ENCODE measurements at places on chromosomes 2 and 18.

DNA sequence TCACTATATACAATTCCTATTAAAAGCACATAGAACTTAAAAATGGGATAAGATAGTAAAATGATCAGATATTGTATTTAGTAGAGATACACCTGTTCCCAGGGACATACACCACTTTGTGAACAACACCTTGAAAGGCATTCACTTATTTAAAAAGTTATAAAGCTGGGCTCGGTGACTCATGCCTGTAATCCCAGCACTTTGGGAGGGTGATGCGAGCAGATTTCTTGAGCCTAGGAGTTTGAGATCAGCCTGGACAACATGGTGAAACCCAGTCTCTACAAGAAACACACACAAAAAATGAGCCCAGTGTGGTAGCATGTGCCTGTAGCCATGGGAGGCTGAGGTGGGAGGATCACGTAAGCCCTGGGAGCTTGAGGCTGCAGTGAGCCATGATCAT is 90.9 kb downstream of the RAPGEF4 start:
- DNase-seq, result no peak

GRCh38 chr2:168503901-168504300 is 47.8 kb downstream of the CERS6 start:
- DNase-seq, result no peak

- peak; percentile 67 for DNase-seq
Measured at GRCh38 chr2:241507430-241508239, 749 bp downstream of the STK25 start.

DNA sequence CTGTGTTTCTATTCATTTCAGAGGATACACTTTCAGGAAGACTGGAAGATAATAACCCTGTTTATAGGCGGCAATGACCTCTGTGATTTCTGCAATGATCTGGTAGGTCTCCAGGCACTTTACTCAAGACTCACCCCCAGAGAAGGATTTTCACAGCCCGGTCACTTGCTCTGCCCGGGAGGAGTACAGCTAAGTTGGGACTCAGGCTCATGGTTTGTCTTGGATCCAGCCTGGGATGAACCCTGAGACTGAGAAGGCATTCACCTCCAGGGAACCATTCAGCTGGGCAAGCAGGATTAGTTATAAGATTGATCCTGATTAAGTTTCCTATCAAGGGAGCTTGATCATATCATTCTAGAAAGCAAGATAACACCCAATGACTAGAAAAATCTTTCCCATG is 83.7 kb downstream of the PLB1 start:
- no peak for DNase-seq

GRCh38 chr2:195009202-195009601 is 647.8 kb upstream of the SLC39A10 start:
- DNase-seq, result no peak

DNA sequence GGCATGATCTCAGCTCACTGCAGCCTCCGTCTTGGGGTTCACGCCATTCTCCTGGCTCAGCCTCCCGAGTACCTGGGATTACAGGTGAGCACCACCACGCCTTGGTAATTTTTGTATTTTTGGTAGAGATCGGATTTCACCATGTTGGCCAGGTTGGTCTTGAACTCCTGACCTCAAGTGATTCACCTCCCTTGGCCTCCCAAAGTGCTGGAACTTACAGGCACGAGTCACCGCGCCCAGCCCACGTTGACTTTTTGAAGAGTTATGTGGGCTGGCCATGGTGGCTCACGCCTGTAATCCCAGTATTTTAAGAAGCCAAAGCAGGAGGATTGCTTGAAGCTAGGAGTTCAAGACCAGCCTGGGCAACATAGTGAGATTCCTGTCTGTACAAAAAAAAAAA is 20.8 kb downstream of the CCL20 start:
- no peak for DNase-seq

GRCh38 chr2:240963868-240964703 is 34.3 kb upstream of the SNED1 start:
- DNase-seq, result no peak

DNA sequence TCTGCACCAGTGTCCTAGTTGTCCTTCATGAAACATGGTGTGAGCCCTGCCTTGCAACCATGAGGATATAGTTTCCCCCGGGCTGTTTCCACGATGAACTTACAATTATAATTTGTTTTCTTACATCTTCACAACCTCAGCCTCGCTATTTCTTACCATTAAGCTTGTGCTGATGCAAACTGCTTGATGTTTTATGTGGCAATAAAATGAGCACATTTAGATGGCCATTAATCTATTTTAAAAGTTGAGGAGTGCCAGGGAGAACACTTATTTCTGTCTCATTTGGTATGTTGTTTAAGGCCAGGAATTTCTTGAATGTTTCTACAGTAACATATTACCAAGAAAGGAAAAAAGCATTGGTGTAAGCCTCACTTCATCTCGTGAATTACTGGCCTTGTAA is 214.5 kb upstream of the SLC8A1 start:
- DNase-seq, result no peak

DNA sequence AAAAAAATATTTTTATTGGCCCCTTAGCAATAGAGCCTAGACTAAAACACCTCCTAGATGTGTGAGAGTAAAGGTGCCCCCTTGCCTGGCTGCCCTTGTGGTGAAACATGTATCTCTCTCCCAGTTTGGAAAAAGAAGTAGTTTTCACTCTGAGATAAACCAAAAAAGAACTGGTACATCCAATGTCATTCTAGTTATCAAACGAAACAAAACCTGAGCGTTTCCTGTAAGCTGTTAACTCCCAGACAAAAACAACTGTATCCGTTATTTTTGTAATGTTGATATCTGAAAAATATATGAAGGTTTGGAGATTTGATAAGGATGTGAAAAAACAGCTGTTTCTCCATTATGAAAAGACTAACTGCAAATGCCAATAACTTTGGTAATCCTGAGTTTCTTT is 24.3 kb downstream of the HEATR5B start:
- DNase-seq, result no peak

- no peak for DNase-seq
Measured at GRCh38 chr2:216163518-216163917, 54.4 kb downstream of the XRCC5 start.

- no peak for DNase-seq
Measured at GRCh38 chr2:160513120-160513519, 19.5 kb upstream of the RBMS1 start.

GRCh38 chr2:128315122-128315828 is 3.4 kb downstream of the HS6ST1 start:
- DNase-seq, result no peak

DNA sequence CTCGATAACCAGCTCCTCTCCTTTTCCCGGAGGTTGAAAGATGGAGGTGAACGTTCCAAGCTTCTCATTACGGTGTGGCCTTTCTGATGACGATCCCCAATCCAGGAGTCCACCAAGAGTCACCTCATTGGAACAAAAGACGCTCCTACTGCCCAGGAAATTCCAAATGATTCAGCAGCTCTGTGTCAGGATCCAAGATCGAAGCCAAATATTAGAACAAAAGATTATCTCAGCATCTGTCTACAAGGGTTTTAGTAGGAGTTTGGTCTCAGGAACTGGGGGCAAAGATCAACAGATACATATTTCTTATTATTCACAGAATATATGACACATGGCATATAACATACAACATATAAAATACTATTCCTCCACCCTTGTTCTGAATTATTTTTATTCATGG is 161.1 kb upstream of the RAB12 start:
- DNase-seq, result no peak

GRCh38 chr2:191773136-191773535 is 73.8 kb downstream of the CAVIN2 start:
- no peak for DNase-seq

- no peak for DNase-seq
Measured at GRCh38 chr18:50027996-50028395, 167.0 kb downstream of the MYO5B start.

- no peak for DNase-seq
Measured at GRCh38 chr2:48232351-48232750, 297.6 kb upstream of the STON1 start.

- DNase-seq, result no peak
Measured at GRCh38 chr18:63708650-63709049, 5.9 kb downstream of the SERPINB11 start.

GRCh38 chr2:186460465-186460864 is 25.6 kb upstream of the ZC3H15 start:
- no peak for DNase-seq

DNA sequence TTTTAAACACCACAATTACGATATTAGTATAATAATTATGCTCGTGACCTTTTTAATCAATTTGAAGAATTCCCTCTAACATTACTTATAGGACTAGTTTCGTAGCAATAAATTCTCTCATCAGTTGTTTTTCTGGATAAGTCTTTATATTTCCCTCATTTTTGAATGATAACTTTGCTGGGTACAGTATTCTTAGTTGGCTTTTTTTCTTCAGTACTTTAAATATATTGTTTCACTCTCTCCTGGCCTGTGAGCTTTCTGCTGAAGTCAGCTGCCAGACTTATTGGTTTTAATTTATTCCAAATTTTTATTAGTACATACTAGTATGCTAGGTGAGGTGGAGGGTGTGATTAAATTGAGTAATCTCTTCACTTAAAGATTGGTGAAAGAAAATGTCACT is 123.8 kb upstream of the CNTNAP5 start:
- DNase-seq, result no peak

GRCh38 chr2:170462433-170463205 is 252.5 kb upstream of the SP5 start:
- DNase-seq, result no peak

DNA sequence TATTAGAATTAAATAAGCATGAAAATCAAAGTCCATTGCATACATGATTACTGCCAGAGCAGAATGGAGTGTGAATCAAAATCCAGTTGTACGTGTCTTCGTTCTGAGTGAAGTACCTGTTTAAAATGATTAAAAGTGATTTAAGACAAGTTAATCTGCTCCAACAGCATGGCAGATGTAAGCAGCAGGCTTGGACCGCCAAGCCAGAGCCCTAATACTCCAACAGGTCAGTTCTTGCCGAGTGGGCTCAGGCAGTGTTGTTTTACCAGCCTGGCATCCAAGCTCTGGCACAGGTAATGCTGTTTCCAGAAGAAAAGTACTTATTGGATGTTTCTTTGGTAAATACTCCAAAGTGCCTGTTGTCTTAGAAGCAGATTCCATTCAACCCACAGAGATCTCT is 171.4 kb upstream of the EPAS1 start:
- no peak for DNase-seq

DNA sequence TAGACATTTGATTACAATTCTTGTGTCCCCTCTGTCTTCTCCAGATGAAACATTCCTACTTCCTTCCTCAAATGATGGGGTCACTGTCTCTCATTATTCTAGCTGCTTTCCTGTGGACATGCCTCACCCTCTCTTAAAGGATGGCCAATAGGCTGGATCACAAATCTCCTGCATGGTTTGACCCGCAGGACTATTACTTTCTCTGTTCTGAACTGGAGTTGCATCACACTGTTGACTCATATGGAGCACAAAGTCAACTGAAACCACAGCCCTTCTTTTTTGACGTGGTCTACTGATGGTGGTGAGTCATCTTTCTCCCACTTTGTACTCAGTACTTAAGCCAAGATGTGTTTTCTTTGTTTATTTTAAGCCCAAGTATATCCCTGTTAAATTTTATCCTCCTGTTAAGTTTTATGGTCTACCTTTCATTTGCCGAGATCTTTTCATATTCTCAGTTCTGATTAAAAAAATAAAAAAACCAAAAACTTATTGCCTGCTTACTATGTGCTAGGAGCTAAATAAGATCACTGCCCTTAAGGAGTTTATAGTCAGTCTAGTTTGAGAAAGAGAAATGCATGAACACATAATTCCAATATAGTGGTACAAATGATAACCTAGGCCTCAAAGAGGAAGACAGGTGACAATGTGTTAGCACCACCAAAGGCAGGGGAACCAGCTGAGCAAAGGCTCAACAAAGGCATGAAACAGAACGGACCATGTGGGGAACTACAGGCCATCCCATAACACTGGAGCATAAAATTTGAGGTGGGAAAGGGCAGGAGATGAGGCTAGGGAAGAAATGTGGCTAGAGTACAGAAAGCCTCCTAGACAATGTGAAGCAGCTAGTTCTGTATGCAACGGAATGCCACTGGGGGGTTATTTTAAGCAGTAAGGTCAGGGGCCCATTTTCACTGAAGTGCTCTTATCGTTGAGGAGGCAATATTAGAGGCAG is 67.6 kb upstream of the ZFP36L2 start:
- peak; percentile 53 for DNase-seq

GRCh38 chr2:65504814-65505697 is 72.7 kb upstream of the SPRED2 start:
- no peak for DNase-seq

- DNase-seq, result no peak
Measured at GRCh38 chr2:30326497-30326896, 95.2 kb downstream of the LBH start.

DNA sequence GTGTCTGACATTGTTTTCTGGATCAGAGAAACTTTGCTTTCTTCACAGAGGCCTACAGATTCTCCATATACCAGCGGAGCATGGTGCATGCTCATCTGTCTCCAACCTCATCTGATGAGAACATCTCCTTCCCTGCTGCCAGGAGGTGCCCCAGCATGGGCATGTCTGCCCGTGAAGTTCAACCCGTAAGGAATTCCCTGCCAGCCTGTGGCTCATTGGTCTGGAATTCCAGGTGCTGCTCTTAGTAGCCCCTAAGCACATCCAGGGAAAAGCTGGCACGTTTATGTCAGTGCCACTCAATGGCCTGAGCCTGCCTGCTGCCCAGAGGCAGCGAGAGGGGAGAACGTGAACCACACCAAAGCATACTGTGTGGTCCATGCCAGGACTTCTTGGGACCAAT is 1.7 kb upstream of the SP100 start:
- DNase-seq, result no peak

DNA sequence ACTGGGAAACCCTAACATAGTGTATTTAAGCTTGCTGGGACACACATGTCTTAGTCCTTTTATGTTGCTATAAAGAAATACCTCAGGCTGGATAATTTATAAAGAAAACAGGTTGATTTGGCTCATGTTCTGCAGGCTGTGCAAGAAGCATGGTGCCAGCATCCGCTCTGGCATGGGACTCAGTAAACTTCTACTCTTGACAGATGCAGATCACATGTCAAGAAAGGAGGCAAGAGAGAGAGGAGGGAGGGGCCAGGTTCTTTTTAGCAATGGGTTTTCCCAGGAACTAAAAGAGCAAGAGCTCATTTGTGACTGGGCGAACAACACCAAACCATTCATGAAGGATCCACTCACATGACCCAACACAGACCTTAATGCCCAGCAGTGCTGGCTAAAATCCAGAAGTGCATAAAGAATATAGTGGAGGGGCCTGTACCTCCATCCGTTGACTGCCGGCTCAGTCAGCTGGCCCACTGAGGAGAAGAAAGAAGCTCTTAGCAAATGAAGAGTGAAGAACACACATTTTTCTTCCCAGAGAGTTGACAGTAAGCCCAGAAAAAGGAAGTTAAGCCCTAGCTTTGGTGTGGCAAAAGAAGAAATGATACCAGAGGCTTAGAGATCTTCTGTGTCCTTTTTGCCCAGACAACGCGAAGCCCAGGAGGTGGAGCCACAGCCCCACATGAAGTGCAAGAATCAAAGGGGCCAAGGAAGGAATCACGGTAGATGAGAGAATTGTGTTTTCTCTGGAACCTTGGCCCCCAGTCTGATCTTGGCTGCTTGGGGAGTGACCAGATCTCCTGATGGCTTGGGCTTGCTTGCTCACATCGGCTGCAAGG is 183.5 kb upstream of the FAM98A start:
- DNase-seq, result no peak
